Midbrain (tissue), 1 donor: ENCODE measurements at places on chromosomes 7 and 10.

DNA sequence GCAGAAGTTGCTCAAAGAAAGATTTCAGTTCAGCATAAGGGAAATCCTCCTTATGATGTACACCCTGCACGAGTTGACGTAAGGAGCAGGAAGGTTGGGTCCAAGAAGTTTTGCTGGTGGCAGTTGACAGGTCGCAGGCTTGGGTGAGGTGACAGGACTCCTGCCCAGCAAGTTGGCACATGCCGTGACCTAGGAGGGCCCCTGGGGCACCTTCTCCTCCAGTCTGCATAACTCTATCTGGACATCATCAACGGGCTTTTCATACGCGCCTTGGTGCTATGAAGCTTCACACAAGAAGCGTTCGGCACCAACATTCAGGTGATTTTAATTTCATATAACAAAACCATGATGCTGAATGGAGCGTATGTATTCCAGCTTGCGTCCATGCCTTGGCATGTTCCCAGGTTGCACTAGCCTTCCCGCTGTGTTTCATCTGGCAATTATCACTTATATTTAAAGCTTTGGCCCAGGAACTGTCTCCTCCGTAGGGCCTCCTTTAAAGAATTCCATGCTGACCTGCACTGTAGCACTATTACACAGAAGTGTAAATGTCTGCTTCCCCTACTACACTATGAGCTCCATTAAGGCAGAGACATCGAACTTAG lies 651.6 kb upstream of the FOXK1 start:
- no peak for DNase-seq

DNA sequence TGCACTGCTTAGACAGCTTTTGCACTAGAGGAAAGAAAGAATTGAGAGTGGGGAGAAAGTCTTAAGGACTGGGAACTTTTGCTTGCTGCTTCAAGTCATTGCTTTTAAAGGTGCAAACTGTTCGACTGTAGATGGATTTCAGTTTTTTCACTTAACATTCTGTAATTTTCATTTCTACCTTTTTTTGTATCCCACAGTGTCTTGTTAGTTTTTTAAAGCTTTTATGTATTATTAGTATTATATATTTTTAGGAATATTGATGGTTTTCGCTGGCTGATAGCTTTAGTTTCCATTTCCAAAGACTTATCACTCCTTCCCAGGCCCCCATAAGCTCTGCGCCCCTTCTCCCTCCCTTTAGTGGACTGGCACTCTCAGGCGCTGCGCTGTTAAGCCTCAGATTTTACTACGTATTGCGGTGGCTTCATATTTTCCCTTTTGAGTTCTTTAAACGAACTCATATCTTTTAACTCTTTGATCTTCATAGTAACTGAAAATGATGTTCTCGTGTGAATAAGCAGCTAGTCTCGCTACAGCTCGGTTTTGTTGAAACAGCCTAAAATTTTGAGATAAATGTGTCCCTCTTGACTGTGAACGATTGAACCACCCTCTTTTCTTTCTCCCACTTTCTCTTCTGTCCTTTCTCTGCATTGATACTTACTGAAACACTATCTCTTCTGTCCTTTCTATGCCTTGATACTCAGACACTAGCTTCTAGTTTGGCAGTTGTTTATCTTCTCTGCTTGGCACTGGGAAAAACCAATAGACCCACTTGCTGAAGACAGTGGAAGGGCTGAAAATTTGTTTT lies 2.5 kb upstream of the ETV1 start:
- DNase-seq = no peak

DNA sequence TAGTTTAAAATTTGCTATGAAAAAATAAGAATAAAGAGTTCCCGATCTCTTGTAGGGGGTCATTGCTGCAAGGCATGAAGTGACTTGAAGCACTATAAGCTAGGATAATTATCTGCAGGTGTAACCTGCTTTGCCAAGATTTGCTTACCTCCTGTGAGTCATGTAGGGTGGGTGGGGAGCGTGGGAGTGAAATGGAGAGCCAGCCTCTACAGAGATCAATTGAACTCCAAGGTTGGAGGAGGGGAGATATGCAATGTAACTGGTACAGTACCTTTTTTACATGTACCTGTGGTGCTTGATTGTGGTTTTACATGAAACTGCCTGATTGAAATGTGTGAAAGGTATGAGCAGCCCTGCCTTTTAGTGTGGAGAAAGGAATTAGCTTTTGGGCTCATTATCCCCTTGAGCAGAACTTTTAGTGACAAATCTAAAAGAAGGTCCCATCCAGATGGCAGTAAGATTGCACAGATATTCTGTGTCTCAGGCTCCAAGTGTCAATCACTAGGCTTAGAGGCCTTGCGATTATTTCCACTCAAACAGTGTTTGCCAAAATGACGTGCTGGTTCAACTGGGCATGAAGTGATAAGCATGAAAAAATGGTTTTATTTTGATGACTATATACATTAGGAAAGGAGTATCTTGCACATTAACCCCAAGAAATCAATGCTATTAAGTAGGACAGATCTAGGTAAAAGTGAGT lies 138.6 kb upstream of the GRB10 start:
- DNase-seq = no peak

GRCh38 chr10:31702005-31702404 lies 226.6 kb downstream of the ARHGAP12 start:
- DNase-seq = no peak

DNA sequence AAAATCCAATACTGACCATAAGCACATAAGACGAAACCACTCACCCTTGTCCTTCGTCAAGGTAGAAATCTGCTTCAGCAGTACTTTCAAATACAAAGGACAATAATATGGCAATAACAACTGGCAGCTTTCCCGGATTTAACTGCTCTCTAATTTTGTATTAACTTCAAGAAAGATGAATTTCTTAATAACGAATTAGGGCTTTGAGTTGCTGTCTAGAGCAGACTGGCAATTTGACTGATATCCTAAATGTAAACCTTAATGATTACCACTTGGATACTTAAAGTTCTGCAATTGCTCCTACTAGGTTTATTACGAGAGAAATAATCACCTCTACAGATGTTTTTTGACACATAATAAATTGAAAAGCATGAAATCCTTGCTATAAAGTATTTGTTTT lies 418.7 kb downstream of the MAGI2 start:
- no peak for DNase-seq

- DNase-seq = no peak
These were observed 616.6 kb downstream of the XPNPEP1 start for GRCh38 chr10:109306698-109307097.

DNA sequence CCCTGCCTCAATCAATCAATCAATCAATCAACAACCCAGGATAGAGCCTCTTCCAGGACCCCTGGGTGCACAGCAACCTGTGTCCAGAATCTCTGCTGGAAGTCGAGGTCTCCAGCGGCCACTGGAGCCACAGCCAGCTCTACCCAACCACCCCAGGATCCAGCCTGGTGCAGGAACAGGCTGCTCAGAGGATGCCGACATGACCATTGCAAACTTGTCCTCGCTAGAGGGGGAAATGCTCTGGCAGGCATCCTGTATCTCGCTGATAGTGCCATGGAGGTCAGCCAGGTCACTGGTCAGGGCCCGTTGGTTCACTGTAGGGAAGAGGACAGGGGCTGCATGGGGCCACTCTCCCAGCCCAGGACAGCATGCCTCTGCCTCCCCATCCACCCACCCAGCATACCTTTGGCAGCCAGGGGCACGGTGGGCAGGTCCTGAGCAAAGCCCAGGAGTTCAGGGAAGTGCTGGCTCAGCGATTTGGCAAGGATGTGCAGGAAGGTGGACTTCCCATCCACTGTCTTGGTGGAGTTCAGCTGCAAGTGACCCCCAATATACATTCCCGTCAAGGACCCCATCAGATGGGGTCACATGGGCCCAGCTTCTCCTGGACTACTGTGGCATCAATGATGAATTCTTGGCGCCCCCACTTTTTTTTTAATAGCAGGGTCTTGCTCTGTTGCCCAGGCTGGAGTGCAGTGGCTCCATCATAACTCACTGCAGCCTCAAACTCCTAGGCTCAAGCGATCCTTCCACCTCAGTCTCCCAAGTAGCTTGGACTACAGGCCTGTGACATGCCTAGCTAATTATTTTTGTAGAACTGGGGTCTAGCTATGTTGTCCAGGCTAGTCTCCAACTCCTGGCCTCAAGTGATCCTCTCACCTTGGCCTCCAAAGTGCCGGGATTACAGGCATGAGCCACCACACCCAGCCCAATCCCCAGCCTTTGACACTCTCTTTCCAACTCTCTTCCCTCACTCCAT lies 49.4 kb downstream of the GRID2IP start:
- DNase-seq = no peak

- DNase-seq = no peak
These were observed 10.4 kb upstream of the GPR26 start for GRCh38 chr10:123655751-123656150.

DNA sequence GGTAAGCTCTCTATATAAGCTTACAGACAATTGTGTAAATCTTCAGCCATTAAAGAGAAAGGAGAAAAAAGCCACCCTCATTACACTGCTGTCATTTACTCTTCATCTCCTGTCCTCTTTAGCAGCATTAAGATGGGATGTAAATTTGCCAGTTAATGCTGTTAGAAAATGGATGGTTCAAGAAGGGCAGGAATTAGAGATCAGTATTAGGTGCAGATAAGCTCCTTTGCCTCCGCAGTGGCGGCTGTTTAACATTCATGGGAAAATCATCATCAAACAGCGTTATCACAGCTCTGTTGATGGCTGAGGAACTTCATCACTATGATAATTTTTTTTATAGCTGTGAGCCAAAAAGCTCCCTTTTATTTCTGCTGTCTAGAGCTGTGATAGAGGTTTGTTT lies 61.8 kb upstream of the FAM204A start:
- DNase-seq = no peak

DNA sequence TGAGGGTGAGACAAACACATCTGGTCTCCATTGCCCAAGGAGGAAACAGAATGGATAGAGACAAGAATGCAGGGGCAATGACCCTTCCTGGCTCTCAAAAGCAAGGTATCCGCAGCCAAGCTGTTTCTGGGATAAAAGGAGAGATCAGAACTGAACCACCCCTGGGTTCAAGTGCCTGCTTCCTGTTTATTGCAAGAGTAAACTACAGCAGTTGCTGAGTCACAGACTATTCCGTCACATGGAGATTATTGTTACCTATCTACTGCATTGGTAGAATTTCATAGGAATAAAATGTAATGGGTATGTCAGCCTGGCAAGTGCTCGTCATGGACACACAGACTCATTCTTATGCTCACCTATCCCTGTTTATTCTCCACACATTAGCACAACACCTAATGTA lies 821.6 kb downstream of the GRID1 start:
- no peak for DNase-seq

DNA sequence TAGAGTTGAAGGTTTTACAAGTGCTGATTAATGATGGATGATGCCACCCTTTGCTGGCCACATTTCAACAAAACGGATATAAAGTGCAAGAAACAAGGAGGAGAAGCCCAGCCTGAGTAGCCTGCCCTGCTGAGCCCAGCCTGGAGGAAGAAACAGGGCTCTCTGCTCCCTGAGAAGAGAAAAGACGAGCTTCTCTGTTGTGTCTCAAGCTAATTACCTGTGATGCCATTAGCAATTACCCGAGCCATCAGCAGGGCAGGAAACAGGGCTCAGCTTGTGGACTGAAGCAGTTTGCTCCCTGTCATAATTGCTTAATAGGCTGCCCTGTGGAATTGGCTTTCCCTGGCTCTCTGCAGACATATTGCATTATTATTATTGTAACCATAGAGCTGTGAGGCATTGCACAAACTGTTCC lies 709.3 kb upstream of the AUTS2 start:
- no peak for DNase-seq

DNA sequence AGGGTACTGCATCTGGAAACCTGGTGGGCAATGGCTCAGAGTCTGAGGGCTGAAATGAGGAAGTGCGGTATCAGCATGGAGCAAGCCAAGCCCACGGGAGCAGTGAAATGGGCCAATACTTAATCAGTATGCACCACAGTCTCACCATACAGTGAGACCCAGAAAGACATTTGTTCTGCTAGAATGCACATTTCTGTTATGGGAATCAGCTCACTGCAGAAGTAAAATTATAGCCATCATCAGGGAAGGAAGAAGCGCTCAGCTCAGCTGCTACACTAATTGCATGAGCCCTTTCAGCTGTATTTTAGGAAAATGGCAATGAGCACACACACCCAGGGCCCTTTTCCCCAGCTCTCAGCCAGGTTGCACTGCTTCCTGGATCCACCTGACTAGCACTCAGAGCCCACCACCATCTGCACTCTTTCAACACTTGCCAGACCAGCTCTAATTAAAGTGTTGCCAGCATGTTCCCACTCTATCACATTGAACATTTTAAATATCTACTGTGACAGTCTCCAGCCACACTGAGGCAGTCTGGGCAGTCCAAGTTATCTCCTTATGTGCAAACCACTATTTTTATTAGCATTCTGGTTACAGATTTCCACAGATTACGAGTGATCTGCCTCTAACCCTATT lies 44.2 kb upstream of the PIK3AP1 start:
- no peak for DNase-seq

- no peak for DNase-seq
These were observed 269.9 kb upstream of the CACNA2D1 start for GRCh38 chr7:82713506-82713905.

- no peak for DNase-seq
These were observed 47.7 kb downstream of the ZNF277 start for GRCh38 chr7:112254156-112254555.

GRCh38 chr7:151462306-151462779 lies 22.4 kb upstream of the CRYGN start:
- DNase-seq = no peak

DNA sequence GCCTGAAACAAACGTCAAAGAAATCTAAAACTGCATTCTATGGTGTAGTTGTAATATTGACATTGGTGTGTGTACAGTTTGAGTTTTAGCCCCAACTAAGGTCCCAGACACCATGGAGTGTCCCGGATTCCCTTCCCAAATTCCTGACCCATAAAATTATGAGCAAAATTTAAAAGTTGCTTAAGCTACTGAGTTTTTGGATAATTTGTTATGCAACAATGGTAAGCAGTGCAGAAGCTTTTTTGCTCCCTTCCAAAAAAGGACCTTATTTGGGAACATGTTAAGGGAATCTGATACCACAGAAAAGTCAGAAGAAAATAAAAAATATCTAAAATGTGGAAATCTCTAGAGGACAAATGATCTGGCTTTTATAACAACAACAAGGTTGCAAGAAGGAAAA lies 63.3 kb upstream of the KMT2E start:
- no peak for DNase-seq

GRCh38 chr10:121168545-121169216 lies 317.5 kb downstream of the WDR11 start:
- DNase-seq = no peak

DNA sequence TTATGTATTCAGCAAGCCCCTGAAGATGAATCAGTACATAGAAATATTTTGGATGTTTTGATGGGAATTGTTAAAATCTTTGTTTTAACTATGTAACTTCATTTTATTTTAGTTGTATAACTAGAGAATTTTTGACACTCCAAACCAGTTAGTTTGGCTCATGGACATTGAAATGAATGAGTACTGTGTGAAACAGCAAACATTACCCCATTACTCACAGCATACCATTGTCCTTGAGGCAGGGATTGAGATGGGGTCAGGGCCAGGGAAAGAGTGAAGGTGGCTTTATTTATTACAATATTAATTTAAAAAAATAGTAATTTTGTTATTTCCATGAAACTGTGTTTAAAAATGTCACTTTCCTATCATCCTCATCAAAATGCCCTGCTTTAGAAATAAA lies 4.8 kb upstream of the BMPER start:
- DNase-seq = no peak
